ENCODE measurements at places on chromosomes 12 and 14.

DNA sequence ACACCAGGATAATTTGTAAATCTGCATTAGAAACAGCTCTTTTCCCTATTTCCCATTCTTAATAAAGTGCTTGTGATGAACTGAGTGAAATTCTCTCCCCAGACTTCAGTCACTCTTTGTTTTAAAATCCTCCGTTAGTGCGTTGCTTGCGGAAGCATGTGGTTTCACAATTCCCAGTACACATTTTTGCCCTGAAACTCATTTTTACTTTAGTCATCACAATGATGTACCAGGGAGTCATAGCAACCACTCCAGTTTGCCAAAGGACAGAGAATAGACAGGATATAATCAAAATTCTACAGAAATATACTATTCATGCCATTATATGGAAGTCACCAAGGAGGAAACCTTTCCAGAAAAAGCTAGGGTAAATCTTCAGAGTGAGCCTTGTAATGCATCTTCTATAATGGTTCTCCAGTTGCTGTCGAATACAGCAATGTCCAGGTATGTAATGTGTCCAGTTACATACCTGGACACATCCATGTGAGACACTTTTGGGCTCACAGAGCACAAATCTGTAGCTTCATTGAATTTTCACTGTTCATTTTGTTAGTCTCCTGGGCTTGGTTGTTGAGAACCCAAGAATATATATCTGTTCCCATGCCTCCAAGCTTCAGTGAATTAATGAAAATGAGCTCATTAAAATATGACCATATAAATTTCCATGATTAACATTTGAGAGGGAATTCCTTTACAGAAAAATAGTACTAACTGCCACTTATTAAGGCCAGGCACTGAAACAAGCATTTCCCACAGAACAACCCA is 57.8 kb downstream of the GPR135 start:
- peak; percentile 10 for DNase-seq

DNA sequence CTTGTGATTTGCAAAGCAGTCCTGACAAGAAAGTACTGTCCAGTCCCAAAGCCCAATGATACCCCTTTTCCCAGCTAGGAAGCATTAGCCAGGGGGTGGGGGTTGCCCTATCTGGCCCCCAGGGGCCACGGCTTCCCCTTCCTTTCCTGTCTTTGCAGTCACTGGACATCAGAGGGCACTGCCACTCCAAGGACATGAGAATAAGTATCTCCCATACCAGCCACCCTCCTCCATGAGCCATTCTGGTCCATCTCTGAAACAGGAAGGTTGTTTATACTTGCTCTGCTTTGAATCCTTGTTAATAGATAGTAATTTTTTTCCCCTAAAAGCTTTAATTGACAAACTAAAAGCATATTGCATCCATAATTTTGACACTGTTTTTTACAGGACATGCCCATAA is 29.7 kb downstream of the RBM19 start:
- no peak for DNase-seq

- DNase-seq, result no peak
Measured at GRCh38 chr12:2636741-2637340, 157.9 kb upstream of the FKBP4 start.

DNA sequence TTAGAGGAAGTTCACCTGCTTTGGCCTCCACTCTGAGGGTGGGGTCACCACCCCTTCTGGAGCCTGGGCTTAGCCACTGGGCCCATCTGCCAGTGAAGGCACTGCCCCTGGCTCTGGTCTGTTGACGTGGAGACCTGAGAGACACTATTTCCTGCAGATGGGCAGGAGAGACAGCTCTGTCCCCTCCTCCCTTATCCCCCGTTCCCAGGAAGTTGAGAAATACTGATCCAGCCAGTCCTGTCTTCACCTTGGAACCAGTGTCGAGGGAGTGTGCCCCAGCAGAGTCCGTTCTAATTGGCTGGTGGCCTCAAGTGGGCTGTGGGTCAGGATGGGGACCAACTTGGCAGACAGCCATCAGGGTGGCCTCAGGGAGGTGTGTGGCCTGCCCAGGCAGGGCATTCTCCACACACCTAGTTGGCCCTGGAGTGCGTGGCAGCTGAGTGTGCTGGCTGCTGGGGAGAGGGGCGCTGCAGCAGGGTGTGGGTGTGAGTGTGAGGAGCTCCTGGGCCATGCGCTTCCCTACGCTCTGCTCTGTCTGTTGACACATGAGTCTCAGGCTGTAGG is 25.4 kb downstream of the CLSTN3 start:
- DNase-seq, result no peak

GRCh38 chr12:9797722-9798619 is 29.3 kb upstream of the KLRF1 start:
- DNase-seq, result peak; percentile 80

DNA sequence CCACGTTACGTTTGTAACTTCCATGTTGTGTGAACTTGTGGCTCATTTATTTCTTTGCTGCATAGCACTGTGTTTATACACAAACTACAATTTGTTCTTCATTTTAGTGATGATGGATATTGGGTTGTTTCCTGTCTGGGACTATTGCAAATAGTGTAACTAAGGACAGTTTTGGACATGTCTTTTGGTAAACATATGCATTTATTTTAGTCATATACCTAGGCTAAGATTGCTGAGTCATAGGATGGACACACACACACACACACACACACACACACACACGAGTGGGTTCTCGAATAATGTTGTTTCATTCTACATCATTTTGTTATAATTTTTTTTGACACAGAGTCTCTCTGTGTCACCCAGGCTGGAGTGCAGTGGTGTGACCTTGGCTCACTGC is 123.5 kb upstream of the CAND1 start:
- DNase-seq, result no peak

DNA sequence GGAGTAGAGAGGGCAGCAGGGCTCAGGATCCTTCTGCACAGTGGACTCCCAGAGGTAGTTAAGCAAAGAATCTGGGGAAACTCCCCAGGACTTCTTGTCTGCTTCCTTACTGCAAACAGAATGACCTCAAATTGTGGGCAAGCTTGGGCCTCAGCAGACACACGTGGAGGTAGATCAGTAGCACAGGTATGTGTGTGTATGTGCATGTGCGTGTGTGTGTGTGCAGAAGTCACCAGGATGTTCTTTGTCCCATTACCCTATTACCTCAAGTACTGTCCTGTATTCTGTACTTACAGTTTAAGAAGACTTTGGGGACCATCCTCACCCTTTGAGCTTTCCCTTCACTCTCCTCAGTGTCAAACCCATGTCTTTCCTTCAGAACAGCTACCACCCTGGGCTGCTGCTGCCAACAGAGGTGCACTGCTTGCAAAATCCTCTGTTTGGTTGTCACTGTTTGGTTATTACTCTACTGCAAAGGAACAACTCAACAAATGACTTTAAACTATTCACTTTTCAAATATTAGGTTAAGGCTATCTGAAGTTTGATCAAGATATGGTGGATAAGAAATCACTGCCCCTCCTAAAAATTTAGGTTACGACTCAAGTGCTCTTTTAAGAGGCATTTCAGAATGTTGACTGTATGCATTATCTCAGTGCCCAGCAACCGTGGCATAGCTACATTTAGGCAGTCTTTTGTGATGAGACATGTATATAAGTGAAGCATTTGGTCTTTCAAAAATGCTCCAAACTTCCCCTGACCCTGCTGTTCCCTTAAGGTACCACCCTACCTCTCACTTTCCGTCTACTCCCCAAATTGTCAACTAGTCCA is 78.2 kb upstream of the MBIP start:
- no peak for DNase-seq

DNA sequence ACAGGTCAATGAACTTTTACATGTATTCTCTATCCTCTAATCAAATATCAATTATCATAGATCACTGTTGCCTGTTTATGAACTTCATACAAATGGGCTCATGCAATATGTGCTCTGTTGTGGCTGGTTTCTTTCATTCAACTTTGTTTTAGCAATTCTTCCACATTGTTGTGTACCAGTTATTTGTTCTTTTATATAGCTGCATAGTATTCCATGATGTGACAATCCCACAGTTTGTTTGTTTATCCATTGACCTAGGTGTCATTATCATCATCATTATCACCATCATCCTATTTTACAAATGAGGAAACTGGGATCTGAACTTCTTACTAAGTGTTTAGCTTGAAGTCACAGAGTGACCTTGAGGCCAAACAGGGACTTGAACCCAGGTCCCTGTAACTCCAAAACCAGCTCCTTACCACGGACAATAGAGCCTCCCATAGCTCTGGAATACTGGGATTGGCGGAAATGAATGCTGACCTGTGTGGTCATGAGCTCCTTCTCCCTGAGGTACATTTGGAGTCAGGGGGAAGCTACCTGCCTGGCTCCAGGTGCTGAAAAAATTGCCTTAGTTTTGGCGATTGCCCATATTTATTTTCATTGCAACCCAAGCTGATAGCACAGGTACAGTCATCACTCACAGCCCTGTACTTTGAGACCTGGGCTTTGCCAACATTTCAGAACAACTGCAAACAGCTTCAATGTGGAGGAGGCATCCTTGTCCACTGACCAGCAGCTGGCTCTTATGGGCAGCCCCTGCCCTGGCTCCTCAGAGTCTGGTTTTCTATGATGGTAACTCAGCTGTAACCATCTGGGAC is 9.2 kb downstream of the ZFP36L1 start:
- DNase-seq, result no peak

- no peak for DNase-seq
Measured at GRCh38 chr12:67788118-67788517, 139.6 kb downstream of the DYRK2 start.

- no peak for DNase-seq
Measured at GRCh38 chr12:102096855-102097254, 23.1 kb downstream of the NUP37 start.

- DNase-seq, result no peak
Measured at GRCh38 chr14:25929881-25930615, 667.8 kb downstream of the NOVA1 start.

GRCh38 chr14:58301416-58301815 is 3.1 kb downstream of the ARID4A start:
- DNase-seq, result no peak

GRCh38 chr12:99332936-99333591 is 314.5 kb upstream of the GARIN6 start:
- DNase-seq, result no peak

- no peak for DNase-seq
Measured at GRCh38 chr14:93330609-93331000, 2.2 kb downstream of the BTBD7 start.

- no peak for DNase-seq
Measured at GRCh38 chr12:57270966-57271470, 20.0 kb upstream of the STAC3 start.

GRCh38 chr14:59176765-59177164 is 11.7 kb upstream of the DAAM1 start:
- DNase-seq, result no peak

DNA sequence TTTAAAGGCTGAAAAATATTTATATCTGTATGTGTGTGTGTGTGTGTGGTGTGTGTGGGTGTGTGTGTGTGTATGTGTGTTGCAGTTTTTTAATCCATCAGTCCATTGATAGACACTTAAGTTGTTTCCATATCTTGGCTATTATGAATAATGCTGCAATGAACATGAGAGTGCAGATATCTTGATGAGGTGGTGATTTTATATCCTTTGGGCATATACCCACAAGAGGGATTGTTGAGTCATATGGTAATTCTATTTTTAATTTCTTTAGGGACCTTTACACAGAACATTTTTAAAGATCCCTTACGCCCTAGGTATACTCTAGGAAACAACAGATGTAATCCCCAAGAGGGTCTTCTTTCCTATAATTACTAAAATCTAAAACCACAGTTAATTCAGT is 154.5 kb upstream of the CLEC14A start:
- DNase-seq, result no peak

- no peak for DNase-seq
Measured at GRCh38 chr14:77204459-77204771, 22.8 kb downstream of the TMEM63C start.

DNA sequence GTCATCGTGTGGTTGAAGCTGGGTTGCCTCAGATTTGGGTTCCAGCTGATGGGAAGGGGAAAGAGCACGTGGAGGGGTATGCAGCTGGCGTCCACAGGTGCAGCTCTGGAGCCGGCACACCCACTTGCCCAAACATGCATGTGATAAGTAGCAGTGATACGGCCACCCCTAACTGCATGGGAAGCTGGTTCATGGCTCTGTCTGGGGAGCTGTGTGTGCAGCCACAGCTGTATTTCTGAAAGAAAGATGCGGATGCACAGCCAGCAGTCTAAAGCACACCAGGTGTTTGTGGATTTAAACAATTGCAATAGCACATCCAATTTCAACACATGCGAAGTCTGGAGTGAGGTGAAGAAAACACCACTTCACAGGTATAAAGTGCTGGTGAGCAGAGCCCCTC is 181.4 kb downstream of the EFCAB11 start:
- no peak for DNase-seq

DNA sequence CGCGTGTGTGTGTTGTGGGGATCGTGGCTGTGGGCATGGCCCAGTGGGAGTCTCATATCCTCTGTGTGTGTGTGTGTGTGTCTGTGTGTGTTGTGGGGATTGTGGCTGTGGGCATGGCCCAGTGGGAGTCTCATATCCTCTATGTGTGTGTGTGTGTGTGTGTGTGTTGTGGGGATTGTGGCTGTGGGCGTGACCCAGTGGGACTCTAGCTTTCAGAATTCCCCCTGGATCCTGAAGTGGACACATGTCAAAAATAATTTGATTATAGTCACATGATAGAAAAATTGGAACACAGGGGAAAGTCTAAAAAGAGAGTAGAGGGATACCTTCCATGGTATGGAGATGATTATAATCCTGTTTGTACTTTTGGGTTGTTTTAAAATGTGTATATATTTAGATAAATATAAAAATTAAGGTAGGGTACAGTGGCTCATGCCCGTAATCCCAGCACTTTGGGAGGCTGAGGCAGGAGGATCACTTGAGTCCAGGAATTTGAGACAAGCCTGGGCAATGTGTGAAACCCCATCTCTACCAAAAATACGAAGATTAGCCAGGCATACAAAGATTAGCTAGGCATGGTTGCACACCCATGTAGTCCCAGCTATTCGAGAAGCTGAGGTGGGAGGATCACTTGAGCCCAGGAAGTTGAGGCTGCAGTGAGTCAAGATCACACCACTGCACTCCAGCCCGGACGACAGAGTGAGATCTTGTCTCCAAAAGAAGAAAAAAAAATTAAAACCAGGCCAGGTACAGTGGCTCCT is 11.0 kb downstream of the PAPLN start:
- peak; percentile 79 for DNase-seq

DNA sequence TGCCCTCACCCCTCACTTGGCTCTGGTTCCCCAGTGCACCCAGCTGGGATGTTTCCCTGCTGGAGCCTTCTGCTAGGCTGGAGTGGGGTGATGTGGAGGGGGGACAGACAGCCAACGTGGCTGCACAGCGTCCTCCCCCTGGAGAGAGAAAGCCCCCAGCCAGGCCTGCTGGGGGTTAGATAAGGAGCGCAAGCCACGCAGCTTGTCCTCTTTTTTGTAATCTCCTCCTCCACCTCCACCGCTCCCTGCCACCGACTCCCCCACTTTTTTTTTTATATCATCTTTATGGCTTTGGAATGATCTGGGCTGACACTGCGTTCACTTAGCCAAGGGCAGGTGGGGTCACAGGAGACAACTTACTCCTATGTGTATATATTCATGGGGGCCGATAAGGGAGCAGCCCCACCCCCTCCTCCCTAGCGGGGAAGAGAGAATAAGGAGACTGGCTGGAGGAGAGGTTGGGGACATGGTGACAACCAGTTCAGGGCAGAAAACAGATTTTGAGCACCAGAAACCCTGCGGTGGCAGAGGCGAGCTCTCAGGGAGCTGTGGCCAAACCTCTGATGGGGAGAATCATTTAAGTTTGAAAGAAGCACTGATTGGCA is 169.9 kb upstream of the LHX5 start:
- DNase-seq, result no peak

Data from inflammatory macrophage treated with lipopolysaccharide for 4 hours (primary cell).